ENCODE measurements at places on chromosomes 4 and X. TPM values are rescaled to one million over a fixed set of nuclear protein-coding genes. Genes with fewer than 3 reads are reported as not detected.

GRCh38 chr4:129326571-129327460 is 230.9 kb downstream of the C4orf33 start:
- no peak for DNase-seq

The HSFX3 gene
- not detected for total RNA-seq

DNA sequence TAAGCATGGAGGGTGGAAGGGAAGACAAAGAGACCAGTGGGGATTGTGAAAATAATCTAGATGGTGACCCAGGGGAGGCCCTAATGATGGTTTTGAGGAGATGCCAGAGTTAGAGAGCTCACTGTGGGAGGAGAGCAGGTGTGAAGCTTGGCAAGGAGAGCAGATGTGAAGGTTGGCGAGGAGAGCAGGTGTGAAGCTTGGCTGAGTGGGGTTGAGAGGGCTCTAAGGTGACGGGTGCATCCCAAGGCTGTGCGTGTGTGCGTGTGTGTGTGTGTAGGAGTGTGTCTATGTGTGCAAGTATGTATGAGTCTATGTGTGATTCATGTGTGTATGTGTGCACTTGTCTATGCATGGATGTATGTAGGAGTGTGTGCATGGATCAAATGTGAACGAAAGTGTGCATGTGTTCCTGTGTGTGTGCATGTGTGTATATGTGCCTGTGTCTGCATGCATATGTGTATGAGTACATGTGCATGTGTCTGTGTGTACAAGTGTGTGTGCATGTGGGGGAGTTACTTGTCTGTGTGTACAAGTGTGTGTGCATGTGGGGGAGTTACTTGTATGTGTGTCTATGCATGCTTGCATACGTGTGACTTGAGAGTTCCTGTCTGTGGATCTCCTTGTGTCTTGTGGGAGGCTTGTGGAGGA is 72.0 kb downstream of the EVC start:
- DNase-seq = no peak

The GABRE gene
- 1.5 TPM for total RNA-seq

The GAGE2A gene
- not detected for total RNA-seq

- no peak for DNase-seq
Measured at GRCh38 chr4:21801661-21802385, 146.7 kb downstream of the KCNIP4 start.

DNA sequence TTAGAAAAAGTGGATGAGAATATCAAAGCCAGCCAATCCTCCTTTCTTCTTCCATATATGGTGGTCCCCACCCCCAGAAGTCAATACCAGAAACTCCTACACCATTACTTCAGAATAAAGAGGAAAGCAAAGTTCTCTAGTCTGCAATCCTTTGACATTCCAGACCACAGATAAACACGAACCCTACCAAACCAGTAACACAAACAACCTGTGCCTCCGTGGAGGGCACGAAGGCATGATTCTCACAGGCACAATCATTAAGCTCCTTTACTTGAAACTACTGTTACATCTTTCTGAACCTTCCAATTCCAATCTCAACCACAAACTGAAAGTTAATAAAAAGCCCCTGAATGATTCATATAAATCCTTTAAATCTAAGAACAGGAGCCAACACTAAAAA is 16.3 kb downstream of the MAML3 start:
- DNase-seq = no peak

The FAM47E gene
- not detected for total RNA-seq

The RPL9 gene
- total RNA-seq = 1,557 TPM

DNA sequence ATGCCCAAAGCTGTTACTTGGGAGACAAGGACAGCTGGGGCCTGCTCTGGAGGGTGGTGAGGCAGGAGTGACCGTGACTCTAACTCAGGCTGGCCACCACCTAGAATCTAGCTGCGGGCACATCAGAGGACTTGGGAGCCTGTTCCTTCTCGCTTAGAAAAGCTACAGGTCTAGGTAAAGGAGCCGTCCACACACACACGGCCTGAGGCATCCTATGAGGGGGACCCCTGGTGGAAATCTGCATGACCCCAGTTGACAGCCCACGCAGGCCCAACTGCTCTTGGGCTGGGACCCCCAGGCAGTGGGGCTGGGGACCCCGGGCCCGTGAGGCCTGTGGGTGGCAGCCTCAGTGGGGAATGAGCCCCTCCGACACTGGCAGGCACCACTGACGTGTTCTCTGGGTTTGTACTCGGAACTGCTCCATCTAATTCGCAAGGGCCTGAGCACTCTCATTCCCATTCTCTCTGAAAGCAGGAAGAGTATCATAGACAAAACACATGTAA is 75.6 kb downstream of the ACOX3 start:
- no peak for DNase-seq

- DNase-seq = no peak
Measured at GRCh38 chr4:123974386-123975149, 578.0 kb downstream of the SPRY1 start.
